Renal cortex interstitium (tissue), 15 donors: ENCODE measurements at places on chromosomes 7 and 10. TPM values are rescaled to one million over a fixed set of nuclear protein-coding genes. Genes with fewer than 3 reads are reported as not detected.

Gene SLC26A5
- 0.65 TPM for polyA plus RNA-seq

Gene NEUROG3
- polyA plus RNA-seq: not detected

Gene LRIT1
- polyA plus RNA-seq: not detected

Gene LEP
- 0.20 TPM for polyA plus RNA-seq

Gene ANKRD2
- 0.65 TPM for polyA plus RNA-seq

Gene TRIM50
- 0.23 TPM for polyA plus RNA-seq
